NCI-H1694 (cell line): ENCODE measurements at places on chromosomes 16 and 17.
A peak's percentile ranks its signal among the peaks of the same experiment; 100 is the strongest.

DNA sequence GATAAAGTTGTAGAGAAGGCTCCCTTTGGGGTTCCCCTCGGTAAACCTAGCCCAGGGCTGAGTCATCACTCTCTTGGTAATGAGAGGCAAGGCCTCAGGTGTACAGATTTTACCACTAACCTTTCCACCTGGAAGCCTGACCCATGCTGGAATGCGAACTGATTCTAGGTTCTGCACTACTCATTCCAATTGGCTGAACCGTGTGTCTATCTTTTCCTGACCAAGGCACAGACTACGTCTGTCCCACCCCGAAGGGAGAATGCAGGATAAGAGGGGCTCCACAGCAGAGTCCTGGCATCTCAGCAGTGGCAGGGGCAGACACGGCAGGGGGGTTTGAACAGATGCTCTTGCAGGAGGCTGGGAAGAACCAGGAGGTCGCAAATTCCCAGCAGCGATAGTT, 65.4 kb upstream of the B4GALNT2 start:
- DNase-seq: no peak

- no peak for DNase-seq
Observed at GRCh38 chr16:86952769-86953168, 364.4 kb downstream of the C16orf95 start.

DNA sequence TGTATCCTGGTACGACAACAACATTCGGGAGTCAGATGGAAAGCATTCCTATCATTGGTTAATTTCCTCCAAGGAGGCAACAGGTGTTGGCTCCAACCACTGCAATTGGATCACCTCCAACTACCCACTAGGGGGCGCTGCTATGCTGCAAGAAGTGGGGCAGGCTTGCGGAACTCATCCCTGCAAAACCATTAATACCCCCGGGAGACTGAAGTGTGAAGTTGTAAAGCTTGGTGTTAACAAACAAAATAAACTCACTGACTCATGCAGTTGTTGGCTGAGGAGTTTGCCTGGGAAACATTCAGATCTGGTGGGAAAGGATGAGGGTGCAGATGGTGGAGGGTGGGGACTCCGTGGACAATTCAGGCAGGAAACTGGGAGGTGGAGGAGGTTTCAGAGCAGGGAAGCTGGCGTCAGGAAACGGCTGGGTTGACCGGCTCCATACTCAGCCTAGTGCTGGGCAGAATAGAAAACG, 84.9 kb downstream of the HS3ST2 start:
- peak; percentile 29 for DNase-seq

- DNase-seq: no peak
Observed at GRCh38 chr16:56961386-56961785, 364 bp upstream of the CETP start.

DNA sequence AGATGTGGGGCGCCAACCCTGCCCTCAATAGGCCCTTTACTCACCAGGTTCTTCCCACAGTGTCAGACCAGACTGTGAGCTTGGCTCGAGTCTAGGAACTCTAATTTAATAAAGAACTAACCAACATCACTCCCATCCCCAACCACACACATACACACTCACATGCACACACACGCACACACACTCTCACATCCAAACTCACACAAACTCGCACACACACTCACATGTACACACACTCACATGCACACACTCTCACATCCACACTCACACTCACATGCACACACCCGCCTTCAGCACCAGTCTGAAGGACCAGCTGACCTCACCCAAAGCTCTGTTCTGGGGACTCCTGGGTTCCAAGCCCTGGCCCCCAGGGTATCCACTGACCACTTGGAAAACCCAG, 63.8 kb downstream of the COG7 start:
- DNase-seq: no peak

- DNase-seq: no peak
Observed at GRCh38 chr17:27746881-27747280, 53.4 kb downstream of the NOS2 start.

GRCh38 chr16:19071811-19072777, 4.7 kb downstream of the COQ7 start:
- peak; percentile 54 for DNase-seq

- DNase-seq: no peak
Observed at GRCh38 chr17:55283256-55283965, 18.7 kb downstream of the HLF start.

GRCh38 chr17:83152745-83153611, 73.6 kb downstream of the METRNL start:
- DNase-seq: no peak

- DNase-seq: no peak
Observed at GRCh38 chr17:72534265-72534664, 413.4 kb downstream of the SOX9 start.

DNA sequence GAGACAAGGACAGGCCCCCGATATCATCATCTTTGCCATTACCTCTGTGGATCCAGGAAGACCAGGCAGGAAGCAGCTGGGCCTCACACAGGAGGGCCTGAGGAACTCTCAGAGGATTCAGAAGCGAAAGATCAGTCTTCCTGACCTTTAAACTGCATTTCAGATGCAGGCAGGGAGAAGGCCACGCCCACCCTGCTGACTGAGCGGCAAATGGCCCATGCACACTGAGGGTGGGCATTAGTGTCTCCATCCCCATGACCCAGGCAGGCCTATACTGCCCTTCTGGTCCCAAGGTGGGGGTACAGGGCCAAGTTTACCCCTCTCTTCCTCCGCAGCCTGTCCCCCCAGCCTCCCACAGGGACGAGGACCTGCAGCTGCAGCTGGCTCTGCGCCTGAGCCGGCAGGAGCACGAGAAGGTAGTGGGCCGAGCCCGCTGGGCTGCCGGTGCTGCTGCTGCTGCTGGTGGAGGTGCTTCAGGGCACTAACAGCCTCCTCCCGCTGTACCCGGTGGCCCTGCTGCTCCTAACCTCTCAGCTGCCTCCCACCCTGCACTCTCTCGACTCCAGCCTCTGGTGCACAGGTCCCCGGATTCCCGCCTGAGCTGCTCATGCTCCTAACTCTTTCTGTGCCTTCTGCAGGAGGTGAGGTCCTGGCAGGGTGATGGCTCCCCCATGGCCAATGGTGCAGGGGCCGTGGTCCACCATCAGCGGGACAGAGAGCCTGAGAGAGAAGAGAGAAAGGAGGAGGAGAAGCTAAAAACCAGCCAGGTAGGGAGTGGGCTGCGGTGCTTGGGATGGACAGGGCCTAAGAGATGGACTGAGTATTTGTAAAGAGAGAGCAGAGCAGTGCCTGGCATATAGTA, 6.2 kb downstream of the EPN3 start:
- no peak for DNase-seq

- DNase-seq: no peak
Observed at GRCh38 chr17:74567397-74567796, at the start of gene CD300H. CD300H (minus strand) TSS chr17:74567509.

GRCh38 chr17:80023481-80024205, 12.0 kb downstream of the TBC1D16 start:
- DNase-seq: no peak

DNA sequence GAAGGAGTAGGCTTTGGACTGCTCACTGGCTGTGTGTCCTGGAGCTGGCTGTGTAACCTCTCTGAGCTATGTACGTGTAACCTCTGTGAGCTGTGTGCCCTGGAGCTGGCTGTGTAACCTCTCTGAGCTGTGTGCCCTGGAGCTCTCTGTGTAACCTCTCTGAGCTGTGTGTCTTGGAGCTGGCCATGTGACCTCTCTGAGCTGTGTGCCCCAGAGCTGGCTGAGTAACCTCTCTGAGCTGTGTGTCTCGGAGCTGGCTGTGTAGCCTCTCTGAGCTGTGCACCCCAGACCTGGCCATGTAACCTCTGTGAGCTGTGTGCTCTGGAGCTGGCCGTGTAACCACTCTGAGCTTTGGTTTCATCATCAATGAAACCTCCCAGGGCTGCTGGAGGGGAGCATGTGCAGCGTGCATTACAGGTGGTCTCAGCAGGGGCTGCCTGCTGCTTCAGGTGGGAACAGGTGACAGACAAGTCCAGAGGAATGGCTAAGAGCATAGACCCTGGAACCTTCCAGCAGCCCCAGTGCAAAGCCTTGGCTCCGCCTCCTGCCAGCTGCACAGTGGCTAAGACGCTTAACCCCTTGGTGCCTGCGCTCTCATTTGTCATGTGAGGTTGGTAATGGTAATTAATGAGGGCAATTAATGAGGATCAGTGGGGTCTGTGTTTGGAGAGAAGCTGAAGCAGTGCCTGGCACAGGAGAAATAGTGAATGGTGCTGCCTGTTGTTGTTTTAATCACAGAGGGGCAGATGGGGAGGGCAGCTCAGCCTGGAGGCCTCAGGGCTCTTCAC, 86.7 kb downstream of the KATNIP start:
- no peak for DNase-seq

GRCh38 chr16:86713021-86713631, 134.8 kb downstream of the FOXL1 start:
- no peak for DNase-seq

DNA sequence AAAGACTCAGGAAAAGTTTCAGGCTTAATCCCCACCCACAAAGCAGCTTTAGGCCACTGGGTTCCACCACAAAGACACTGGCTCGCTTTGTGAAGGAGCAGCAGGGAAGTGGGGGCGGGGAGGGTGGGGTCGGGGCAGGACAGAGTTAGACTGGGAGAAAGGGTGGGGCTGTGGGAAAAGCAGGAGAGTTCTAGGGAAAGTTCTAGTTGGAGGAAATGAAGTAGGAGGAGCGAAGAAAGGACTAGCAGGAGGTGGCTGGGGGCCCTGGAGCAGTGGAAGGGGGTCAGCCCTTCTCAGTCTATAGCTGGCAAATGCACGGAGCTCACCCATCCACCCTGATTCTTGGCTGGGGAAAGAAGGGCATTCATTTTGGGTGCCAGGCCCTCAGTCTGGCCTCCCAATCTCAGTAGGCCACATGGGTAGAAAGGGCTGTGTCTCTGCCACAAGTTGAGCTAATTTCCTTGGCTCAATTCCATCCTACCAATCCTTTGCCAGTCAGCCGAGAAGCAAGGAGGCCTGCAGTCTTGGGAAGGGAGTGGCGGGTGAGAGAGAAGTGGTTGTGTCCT, 4.6 kb downstream of the INPP5K start:
- no peak for DNase-seq

- DNase-seq: peak; percentile 37
Observed at GRCh38 chr17:19867079-19867328, 732 bp downstream of the ULK2 start.

- no peak for DNase-seq
Observed at GRCh38 chr17:81132770-81133723, 32.3 kb upstream of the PVALEF start.

DNA sequence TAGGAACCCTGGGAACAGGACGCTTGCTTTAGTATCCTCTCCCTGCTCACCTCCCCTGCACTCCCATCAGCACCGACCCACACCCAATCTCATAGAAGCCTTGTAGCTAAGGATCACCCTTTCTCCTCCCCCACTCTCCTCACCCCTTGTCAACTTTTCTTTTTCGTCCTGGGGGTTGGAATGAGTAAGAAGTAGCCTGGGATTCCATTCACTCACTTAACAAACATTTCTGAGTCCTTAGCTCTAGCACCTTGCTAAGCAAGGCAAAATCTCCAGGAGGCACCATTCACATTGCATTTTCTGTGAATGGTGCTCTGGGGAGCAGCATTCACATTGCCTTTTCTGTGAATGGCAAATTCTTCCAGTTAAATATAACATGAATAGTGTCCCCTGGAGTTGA, 1.1 kb upstream of the PGAP3 start:
- no peak for DNase-seq

GRCh38 chr16:79765431-79765830, 164.9 kb upstream of the MAF start:
- no peak for DNase-seq

DNA sequence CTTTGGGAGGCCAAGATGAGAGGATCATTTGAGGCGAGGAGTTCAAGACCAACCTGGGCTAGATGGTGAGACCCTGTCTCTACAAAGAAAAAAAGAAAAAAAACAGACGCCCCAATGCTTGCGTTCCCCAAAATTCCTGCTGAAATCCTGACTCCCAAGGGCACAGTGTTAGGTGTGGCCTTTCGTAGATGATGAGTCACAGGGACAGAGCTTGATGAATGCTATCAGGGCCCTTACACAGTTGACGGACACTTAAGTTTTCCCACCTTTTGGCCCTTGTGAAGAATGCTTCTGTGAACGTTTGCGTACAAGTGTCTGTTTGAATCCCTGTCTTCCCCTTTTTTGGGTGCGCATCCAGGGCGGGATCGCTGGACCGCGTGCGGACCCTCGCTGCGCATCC, 16.5 kb upstream of the ZNF750 start:
- no peak for DNase-seq

DNA sequence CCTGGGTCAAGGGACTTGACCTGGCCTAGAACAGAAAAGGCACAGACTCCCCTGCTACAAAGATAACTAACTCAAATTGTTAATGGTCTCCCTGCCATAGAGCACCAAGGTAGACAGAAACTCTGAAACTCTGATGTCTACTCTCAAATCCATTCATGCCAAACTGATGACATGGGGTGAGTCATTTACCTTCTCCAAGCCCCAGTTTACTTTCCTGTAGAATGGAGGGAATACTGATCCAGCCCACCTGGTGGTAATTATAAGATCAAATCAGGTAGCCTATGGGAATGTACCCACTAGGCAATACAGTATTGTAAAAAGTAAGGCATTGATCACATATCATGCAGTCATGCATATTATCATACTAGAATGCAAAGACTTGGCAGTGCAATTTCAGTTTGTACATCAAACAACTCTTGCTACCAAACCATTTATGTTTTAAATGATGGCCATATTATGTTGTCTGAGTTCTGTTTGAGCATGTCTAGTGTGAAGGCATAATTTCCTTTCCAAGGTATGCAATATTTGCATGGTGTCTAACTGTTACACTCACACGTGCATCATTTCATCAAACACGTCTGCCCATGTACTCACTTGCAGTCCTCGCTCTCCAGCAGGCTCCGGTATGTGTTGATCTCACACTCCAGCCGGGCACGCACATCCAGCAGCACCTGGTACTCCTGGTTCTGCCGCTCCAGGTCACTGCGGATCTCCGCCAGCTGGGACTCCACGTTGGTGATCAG, 3.0 kb downstream of the KRT31 start:
- no peak for DNase-seq

DNA sequence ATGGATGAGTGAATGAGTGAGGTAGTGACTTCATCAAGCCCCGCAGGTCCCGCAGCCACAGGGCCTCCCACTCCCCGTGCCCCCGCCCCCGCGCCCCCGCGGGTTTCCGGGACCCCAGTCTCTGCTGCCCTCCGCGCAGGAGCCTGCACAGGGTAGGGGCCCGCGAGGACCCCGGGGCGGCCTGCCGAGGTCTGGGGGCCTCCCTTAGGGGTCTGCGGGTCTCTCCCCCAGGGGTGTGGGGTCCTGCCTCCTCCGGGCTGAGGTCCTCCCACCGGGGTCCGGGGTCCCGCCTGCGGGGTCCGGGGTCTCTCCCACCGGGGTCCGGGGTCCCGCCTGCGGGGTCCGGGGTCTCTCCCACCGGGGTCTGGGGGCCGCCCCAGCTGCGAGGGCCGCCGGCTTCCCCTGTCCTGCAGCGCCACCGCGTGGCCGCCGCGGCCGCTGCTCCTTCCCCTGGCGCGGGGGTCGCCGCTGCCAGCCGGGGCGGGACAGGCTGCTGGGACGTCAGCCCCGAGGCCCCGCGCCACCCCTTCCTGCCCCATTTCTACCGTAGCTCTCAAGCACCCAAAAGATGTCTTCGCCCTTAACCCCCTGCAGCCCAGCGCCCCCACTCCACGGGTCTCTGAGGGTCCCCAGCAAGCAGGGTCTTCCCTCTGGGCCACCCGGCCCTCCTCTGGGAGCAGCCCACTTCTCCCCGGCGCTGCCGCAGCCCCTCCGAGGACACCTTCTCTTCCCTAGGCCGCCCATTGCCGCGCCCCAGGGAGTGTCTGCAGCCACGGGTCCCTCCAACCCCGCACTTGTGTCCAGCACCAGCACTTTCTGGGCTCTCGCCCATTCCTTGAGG, 10.4 kb upstream of the CHMP6 start:
- peak; percentile 23 for DNase-seq
